ENCODE measurements at places on chromosomes 6 and 20. TPM values are rescaled to one million over a fixed set of nuclear protein-coding genes. Genes with fewer than 3 reads are reported as not detected.

FAM184A gene
- 3.3 TPM for polyA plus RNA-seq

LY6G6D gene
- not detected for polyA plus RNA-seq

SPATS1 gene
- 0.09 TPM for polyA plus RNA-seq

- no peaks in the 10 kb centered on the region for H3K27me3 ChIP-seq
- H3K27ac ChIP-seq, result no peak overlapping the region
- no peak overlapping the region for H3K4me3 ChIP-seq
- no peaks in the 10 kb centered on the region for H3K4me1 ChIP-seq
Measured at GRCh38 chr6:26003102-26003694, 40.6 kb downstream of the TRIM38 start.

- H3K4me1 ChIP-seq, result no peaks in the 10 kb centered on the region
- H3K27me3 ChIP-seq, result no peaks in the 10 kb centered on the region
- no peak overlapping the region for H3K4me3 ChIP-seq
- no peak for DNase-seq
Measured at GRCh38 chr6:5778317-5778857, 228.3 kb downstream of the NRN1 start.

MATN4 gene
- 0.14 TPM for polyA plus RNA-seq

HLA-DRA gene
- polyA plus RNA-seq, result 1,667 TPM

C20orf144 gene
- 0.23 TPM for polyA plus RNA-seq

AGER gene
- polyA plus RNA-seq, result 81.3 TPM

TNNC2 gene
- 12.6 TPM for polyA plus RNA-seq

MYBL2 gene
- polyA plus RNA-seq, result 2.4 TPM

ZNF217 gene
- polyA plus RNA-seq, result 26.5 TPM
